GM12878 (cell line): ENCODE measurements at places on chromosomes 6 and 20. TPM values are rescaled to one million over a fixed set of nuclear protein-coding genes. Genes with fewer than 3 reads are reported as not detected.
A peak's percentile ranks its signal among the peaks of the same experiment; 100 is the strongest.

The MUC22 gene
- 0.03 TPM in 1 of 2 replicates, not detected in the other for polyA plus RNA-seq

The HLA-DOB gene
- 29.6 and 30.2 TPM in 2 replicates for polyA plus RNA-seq

The IL17A gene
- not detected in 2 replicates for polyA plus RNA-seq

GRCh38 chr6:150272976-150273315 is 95.9 kb upstream of the IYD start:
- H3K27me3 ChIP-seq: no peaks in the 10 kb centered on the region
- H3K36me3 ChIP-seq: no peaks in the 10 kb centered on the region
- H3K4me1 ChIP-seq: no peaks in the 10 kb centered on the region
- no peak for DNase-seq
- H3K27ac ChIP-seq: no peak overlapping the region

DNA sequence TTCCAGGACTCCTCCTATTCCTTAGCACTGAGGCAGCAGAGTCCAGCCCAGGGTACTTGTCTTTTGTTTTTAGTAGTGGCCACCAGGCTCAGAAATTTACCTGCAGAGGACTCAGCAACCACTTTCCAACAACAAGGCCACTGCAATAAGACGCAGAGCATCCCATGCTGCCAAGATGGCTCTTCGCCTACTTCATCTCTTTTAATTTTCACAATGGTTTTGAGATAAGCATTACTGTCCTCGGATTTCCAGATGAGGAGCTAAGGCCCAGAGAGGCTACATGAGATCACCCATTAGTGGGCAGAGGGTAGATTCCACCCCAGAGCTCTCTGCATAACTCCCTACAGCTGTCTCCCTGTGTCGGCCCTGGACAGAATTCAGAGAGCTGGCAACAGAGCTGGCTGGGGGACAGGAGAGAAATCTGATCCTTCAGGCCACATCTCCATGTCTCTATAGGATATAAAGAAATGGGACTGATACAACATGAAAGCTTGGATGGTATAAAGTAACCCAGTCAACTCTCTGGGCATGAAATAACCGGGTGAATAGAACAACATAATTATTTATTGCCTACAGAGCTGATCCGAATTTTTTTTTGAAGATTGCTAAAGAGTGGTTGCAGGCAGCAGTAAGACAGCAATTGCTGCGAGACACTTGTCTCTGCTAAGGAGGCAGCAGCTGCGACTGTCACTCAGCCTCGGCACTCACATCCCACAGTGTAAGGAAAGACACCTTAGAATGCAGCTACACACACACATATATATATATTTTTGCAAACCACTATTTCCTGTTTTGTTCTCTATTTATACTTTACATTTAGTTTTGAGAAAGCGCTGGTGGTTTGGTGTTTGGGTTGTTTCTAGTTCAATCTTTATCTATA is 37.2 kb downstream of the SCML4 start:
- no peaks in the 10 kb centered on the region for H3K36me3 ChIP-seq
- DNase-seq: peak; percentile 21
- peaks cover 6% of the 10 kb centered on the region; the same call in 1 of the 2 replicates for H3K4me1 ChIP-seq
- no peak overlapping the region for H3K27ac ChIP-seq
- H3K4me3 ChIP-seq: no peak overlapping the region

GRCh38 chr6:143149771-143150170 is 89.1 kb downstream of the AIG1 start:
- no peaks in the 10 kb centered on the region for H3K36me3 ChIP-seq
- H3K4me3 ChIP-seq: no peak overlapping the region
- no peak overlapping the region for H3K27ac ChIP-seq
- DNase-seq: no peak
- no peaks in the 10 kb centered on the region for H3K27me3 ChIP-seq

DNA sequence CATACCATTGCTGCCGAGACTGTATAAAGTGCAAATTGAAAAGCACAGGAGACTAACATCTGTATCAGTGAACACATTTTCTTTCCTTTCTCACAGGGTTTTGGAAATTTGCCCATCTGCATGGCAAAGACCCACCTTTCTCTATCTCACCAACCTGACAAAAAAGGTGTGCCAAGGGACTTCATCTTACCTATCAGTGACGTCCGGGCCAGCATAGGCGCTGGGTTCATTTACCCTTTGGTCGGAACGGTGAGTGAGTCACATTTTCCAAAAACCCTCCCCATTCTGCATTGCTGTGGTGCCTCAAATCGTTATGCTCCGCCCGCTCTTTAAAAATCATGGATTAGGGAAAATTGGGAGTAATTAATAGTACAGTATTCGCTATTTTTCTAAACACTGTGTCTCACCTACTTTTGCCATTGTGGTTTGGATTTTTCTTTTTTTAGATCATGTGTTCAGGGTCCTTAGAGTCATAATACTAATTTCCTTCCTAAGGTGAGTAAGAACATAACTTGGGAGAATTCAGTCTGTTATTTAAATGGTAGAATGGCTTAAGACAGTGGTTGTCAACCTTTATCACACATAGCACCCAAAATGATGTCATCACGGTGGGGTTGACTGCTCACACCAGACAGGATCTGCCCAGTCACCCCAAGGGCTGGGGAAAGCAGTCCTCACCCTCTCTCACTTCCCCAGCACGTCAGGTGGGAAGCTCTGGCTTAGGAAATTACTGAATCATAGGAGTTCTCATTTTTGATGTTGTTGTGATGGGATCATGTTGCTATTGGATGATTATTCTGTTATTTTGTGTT is 171.6 kb downstream of the MTHFD1L start:
- H3K4me1 ChIP-seq: no peaks in the 10 kb centered on the region
- H3K36me3 ChIP-seq: peaks cover 4% of the 10 kb centered on the region
- no peak for DNase-seq
- no peaks in the 10 kb centered on the region for H3K27me3 ChIP-seq
- no peak overlapping the region for H3K27ac ChIP-seq

The NEU1 gene
- 21.8 and 23.8 TPM in 2 replicates for polyA plus RNA-seq

DNA sequence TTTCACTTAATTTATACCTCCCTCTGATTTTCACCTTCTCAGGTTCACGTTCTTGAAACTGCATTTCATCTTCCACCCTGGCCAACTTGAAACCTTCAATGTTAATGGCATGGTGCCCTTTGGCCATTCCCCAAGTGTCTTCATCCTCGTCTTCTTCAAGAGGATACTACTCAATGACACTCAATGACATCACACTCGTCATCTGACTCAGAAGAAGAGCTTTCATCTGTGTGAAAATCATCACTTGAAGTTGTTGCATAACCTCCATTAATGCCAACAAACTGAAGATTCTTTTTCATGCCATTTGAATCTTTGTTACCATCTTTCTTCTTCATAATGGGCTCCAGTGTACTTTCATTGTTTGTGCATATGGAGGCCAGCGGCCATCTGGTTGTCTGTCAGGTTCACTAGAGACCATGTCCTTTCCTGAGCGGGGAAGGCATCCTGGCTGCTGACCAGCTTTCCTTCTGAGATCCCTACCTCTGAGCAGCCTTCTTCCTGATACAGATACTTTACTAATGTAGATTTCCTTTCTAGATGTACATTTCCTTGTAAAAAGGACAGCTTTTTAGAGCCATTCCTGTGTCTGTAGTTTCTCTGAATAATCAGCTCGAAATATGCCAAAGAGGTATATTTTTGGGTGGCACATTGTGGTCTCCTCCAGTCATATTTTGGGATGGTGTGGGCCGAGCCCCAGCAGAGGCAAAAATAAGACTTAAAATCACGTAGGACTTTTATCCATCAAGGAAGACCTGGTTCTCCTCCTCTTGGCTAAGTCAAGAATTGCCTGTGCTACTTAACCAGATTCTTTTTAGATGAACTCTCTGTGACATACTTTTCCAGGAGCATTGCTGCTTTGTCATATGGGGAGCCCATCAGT is 21.3 kb downstream of the TRMT6 start:
- H3K4me1 ChIP-seq: no peaks in the 10 kb centered on the region
- DNase-seq: no peak
- H3K4me3 ChIP-seq: no peak overlapping the region
- H3K27ac ChIP-seq: no peak overlapping the region

The SYTL3 gene
- polyA plus RNA-seq: 5.6 and 6.7 TPM in 2 replicates

The TAF8 gene
- polyA plus RNA-seq: 9.5 and 15.3 TPM in 2 replicates

DNA sequence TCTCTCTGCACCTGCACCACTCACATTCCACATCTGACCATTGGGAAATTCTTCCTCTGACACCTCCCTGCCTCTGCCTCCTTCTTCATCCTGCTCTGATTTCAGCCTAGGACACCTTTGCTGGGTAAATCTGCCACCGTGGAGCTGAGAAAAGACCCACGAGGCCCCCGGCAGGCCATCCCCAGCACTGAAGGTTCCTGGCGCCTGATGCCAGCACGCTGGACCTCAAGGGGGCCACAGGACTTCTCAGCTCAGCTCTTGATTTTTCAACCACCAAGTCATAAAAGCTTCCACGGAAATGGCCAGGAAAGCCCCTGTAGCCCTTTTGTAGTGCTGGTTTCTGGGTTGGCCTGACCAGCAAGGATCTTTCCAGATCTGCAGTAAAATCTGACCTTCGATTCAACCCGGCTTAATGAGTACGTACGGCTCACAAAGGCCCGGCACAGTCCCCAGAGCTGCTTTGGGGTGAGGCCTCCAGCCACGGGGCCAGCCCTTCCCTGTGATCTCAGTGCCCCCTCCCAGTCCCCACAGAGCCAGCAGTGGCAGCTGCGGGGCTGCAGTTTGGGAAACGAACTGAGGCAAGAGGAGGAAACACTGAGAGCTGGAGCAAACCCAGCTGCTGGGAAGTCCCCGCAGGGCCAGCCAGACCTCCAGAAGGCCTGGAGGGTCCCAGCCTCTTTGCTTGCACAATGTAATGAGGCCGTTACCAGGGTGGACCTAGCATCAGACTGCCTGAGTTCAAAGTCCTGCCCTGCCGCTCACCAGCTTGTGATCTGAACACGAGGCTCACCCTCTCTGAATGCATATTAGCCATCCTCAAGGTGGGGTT is 157.5 kb downstream of the BMP7 start:
- H3K36me3 ChIP-seq: no peaks in the 10 kb centered on the region
- H3K4me1 ChIP-seq: no peaks in the 10 kb centered on the region
- no peak overlapping the region for H3K27ac ChIP-seq
- no peak overlapping the region for H3K4me3 ChIP-seq
- no peaks in the 10 kb centered on the region for H3K27me3 ChIP-seq
